Kidney (tissue), 22 donors: ENCODE measurements at places on chromosomes 1 and 21. TPM values are rescaled to one million over a fixed set of nuclear protein-coding genes. Genes with fewer than 3 reads are reported as not detected.

DNA sequence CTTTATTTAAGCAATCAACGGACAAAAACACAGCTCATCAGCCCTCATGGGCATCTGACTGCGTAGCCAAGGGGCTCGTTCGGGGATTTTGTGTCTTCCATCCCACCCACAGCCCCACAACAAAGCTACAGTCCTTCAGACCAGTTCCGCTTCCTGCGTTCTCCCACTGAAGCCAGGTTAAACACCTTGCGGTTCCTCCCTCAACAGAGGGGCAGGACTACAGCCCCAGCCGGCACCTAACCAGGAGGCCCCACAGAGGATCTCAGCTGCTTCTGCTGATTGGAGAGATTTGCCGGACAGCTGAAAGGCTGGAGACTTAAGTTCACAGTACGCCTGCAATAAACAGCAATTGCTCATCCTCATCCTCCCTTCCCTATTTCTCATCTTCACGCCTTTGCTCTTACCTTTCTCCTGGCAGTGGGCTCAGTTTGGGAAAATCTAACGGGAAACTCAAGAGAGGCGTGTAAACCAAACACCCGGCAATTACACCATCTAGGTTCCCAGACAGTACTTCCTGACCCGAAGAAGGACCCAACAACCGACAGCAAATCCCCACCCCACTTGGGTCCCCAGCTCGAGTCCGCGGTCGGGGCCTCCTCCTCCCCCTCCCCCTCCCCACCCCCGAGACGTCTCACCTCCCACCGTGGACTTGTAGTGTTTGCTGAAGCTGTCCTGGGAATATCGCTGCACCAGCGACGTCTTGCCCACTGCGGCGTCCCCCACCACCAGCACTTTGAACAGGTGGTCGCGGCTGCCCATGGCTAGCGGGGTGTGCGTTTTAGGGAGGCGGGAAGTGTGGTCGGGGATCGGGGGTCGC, 876 bp downstream of the RAB29 start:
- DNase-seq = peak; percentile 26
- peak overlapping the region; percentile 86 for H3K4me3 ChIP-seq
- peaks cover 2% of the 10 kb centered on the region for H3K36me3 ChIP-seq
- H3K27me3 ChIP-seq = peaks cover 4% of the 10 kb centered on the region
- H3K27ac ChIP-seq = peak overlapping the region; percentile 87

DNA sequence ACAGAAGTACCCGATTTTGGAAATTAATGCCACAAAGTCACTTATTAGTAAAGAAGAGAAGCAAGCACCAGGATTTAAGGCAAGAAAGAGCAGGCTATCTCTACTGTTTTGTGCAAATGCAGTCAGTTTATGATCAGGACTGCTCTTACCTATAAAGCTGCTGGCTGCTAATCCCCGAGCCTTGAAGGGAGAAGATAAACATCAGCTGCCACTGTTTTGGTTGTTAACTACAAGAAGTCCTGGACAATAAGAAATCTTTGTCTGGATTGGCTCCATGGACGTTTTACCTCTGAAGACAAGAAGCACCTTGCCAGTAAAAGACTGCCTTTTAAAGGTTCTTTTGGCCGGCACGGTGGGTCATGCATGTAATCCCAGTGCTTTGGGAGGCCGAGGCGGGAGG, 21.4 kb downstream of the FRRS1 start:
- no peaks in the 10 kb centered on the region for H3K27me3 ChIP-seq
- no peaks in the 10 kb centered on the region for H3K36me3 ChIP-seq
- DNase-seq = no peak
- no peak overlapping the region for H3K4me3 ChIP-seq

DNA sequence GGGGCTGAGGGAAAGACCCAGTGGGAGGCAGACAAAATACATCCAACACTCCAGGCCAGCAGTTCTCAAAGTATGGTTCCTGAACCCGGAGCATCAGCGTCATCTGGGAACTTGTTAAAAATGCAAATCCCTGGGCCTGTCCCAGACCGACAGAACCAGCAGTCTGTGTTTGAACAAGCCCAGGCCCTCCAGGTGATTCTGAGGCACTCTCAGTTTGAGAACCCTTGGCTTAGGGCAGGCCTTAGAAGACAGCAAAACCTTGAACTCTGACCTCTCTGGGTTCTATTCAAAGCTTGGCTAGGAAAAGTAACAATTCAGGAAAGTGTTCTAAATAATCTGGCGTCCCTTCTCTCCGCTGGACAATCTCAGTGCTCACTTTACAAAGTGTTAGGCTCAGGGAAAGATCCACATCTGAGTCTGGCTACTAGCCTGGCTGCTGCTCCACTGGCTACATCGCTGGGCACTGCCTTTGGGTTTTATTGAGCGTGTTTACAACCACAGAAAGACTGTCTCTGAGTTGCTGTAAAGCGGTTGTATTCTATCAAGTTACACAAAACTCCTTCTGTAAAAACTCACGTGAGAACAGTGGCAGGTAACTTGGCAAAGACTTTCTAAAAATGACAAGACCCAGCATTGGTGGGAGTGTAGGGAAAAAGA, 166.1 kb downstream of the HIVEP3 start:
- no peaks in the 10 kb centered on the region for H3K4me1 ChIP-seq
- no peak for DNase-seq
- no peak overlapping the region for H3K27ac ChIP-seq
- H3K4me3 ChIP-seq = no peak overlapping the region
- no peaks in the 10 kb centered on the region for H3K27me3 ChIP-seq
- no peaks in the 10 kb centered on the region for H3K36me3 ChIP-seq

GRCh38 chr1:99850459-99851291, 514 bp downstream of the AGL start:
- no peaks in the 10 kb centered on the region for H3K36me3 ChIP-seq
- peak overlapping the region; percentile 72 for H3K4me3 ChIP-seq
- H3K27me3 ChIP-seq = no peaks in the 10 kb centered on the region
- peaks cover 4% of the 10 kb centered on the region for H3K4me1 ChIP-seq

DNA sequence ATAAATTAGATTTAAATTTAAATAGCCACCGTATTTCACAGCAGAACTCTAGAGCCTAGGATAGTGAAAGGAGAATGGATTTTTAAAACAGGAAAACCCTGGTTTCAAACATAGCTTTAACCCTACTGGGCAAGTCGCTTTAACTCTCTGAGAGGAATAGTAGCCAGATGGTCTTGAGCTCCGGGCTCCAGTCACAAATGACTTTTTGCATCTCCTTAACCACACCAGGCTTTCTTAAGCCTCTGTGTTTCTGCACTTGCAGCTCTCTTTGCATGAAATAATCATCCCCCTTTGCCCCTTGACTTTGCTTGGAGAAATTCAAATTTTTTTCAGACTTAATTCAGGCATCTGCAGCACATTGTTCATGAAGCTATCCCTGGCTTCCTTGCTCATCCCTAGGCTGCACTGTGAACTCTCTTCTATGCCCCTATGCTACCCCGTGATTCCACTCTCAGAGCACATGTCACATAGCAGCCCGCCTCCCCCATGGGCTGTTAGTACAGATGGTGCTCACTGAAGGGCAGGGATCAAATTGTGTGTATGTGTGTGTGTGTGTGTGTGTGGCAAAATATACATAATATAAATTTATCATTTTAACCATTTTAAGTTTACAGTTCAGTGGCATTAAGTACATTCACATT, 68.8 kb upstream of the DAB1 start:
- H3K4me3 ChIP-seq = no peak overlapping the region
- no peaks in the 10 kb centered on the region for H3K4me1 ChIP-seq
- H3K36me3 ChIP-seq = no peaks in the 10 kb centered on the region
- H3K27ac ChIP-seq = no peak overlapping the region

GRCh38 chr1:24972915-24973242, 42.8 kb upstream of the RUNX3 start:
- no peak overlapping the region for H3K27ac ChIP-seq
- no peak overlapping the region for H3K4me3 ChIP-seq
- H3K4me1 ChIP-seq = no peaks in the 10 kb centered on the region
- no peaks in the 10 kb centered on the region for H3K36me3 ChIP-seq

DNA sequence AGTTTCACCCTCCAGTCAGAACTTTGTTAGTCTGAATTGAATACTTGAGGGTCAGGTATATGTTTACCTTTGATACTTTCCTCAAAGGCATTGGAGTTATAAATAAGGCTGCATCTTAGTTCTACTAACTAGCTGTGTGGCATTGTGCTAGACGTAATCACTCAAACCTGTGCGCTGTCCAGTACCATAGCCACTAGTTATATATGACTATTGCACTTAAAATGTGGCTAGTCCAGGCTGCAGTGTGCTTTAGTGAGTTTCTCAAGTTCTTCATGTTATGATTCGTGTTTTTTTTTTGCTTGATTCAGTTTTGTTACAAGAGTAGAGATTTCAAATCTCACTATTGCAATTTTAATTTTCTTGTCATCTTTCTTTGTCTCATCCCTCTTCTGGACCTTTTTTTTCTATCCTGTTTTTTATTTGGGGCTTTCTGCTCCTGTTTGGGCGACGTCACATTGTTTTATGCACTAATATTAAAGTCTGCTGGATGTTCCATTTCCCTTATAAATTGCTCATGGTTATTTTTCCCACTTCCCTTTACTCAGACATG, 5.7 kb downstream of the MAN1A2 start:
- no peaks in the 10 kb centered on the region for H3K36me3 ChIP-seq
- DNase-seq = no peak
- H3K27me3 ChIP-seq = no peaks in the 10 kb centered on the region
- H3K4me3 ChIP-seq = no peak overlapping the region
- no peak overlapping the region for H3K27ac ChIP-seq

DNA sequence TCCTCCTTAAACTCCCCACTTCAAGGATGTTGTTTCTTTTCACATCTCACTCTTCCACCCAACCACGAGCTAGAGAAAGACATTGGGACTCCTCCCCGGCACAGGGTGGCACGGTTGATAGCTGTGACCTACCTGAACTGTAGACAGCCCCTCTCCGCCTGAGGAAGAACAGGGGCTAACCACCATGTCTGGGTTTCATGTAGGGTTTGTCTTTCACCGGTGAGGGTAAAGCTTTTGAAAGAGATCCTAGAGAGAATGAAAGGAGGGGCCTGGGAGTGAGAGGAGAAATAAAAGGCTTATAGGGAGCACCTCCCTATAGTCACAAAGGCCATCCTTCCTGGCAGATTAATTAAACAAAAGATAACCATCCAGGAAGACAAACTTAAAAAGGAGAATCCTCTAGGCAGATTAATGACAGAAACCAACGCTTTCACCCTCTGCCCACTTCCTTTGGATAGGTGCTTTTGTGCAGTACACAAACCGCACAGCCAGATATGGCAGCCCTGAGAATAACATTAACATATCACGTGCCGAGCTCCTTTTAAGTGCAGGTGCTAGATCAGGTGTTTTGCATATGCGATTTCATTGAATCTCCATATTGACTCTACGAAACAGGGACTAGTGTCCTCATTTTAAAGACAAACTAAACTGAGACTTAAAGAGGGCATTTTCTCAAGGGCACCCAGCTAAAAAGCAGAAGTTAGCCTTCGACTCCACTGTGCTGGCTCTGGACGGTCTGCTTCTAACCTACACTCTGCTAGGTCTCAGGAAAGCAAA, 178.1 kb upstream of the RUNX1 start:
- H3K27me3 ChIP-seq = no peaks in the 10 kb centered on the region
- H3K4me1 ChIP-seq = peaks cover 6% of the 10 kb centered on the region
- H3K36me3 ChIP-seq = no peaks in the 10 kb centered on the region
- no peak overlapping the region for H3K4me3 ChIP-seq
- H3K27ac ChIP-seq = no peak overlapping the region
- DNase-seq = no peak

DNA sequence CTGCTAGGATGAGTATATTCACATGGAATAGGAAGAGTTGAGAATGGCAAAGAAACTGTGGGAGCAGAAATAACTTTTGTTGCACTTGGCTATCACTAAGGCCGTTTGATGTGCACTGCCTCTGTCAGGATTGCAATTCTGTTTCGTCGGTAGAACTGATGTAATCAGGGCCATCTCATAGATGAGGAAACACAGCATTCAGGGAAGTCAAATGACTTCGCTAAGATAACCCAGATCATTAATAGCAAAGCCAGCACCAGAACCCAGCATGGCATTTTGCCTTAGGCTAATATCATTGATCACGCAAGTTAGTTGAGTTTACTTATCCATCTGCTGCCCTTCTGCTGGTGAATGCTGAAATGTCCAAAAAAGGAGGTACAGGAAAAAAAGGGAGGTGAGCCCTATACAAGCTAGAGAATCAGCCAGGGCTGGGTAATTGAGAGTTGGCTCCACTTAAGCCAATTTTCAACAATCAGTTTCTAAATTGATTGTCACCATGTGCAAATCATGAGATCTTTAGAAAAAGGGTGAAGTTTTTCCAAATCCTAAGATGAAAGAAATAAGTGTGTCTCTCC, 7.6 kb downstream of the RASSF5 start:
- no peaks in the 10 kb centered on the region for H3K36me3 ChIP-seq
- DNase-seq = no peak
- no peak overlapping the region for H3K4me3 ChIP-seq
- no peaks in the 10 kb centered on the region for H3K27me3 ChIP-seq

DNA sequence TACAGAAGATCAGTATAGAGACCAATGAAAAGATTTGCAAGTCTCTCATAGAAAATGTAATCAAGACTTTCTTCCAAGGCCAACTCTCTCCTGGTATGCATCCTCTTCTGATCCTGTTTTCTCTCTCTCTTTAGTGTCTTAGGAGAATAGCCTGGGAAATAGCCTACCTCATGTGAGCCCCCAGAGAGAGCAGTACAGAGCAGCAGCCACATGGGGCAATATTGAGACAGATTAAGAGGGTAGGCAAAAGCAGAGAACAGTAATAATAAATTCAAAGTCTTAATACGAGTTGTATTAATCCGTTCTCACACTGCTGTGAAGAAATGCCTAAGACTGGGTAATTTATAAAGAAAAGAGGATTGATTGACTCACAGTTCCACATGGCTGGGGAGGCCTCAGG, 61.4 kb downstream of the RNASEL start:
- no peaks in the 10 kb centered on the region for H3K4me1 ChIP-seq
- no peak overlapping the region for H3K27ac ChIP-seq
- H3K36me3 ChIP-seq = no peaks in the 10 kb centered on the region
- H3K4me3 ChIP-seq = no peak overlapping the region

GRCh38 chr1:94310570-94311270, 73.3 kb upstream of the ARHGAP29 start:
- H3K36me3 ChIP-seq = no peaks in the 10 kb centered on the region
- H3K27ac ChIP-seq = peak overlapping the region; percentile 61
- no peak for DNase-seq
- H3K4me3 ChIP-seq = no peak overlapping the region
- no peaks in the 10 kb centered on the region for H3K27me3 ChIP-seq

DNA sequence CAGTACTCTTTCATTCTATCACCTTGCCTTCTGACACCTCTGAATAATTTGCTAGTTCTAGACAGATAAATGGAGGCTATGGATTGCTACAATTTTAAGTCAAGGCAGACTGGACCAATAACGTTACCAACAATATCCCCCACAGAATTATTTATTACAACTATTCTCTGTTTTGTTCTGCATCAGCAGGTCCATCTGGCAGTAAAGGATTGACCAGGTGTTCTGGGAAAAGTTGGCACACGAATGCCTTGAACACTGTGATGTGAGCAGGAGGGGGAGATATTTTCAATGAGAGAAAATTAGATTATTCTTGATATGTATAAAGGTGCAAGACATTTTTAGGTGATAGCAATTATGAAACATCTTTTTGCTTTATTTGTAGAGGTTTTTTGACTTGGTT, 718.8 kb upstream of the TMPRSS15 start:
- no peak for DNase-seq
- no peak overlapping the region for H3K4me3 ChIP-seq
- no peaks in the 10 kb centered on the region for H3K27me3 ChIP-seq
- no peak overlapping the region for H3K27ac ChIP-seq

The IQGAP3 gene
- total RNA-seq = 1.7 TPM
